KG1 (cell line): ENCODE measurements at places on chromosomes 2 and 18.
A peak's percentile ranks its signal among the peaks of the same experiment; 100 is the strongest.

DNA sequence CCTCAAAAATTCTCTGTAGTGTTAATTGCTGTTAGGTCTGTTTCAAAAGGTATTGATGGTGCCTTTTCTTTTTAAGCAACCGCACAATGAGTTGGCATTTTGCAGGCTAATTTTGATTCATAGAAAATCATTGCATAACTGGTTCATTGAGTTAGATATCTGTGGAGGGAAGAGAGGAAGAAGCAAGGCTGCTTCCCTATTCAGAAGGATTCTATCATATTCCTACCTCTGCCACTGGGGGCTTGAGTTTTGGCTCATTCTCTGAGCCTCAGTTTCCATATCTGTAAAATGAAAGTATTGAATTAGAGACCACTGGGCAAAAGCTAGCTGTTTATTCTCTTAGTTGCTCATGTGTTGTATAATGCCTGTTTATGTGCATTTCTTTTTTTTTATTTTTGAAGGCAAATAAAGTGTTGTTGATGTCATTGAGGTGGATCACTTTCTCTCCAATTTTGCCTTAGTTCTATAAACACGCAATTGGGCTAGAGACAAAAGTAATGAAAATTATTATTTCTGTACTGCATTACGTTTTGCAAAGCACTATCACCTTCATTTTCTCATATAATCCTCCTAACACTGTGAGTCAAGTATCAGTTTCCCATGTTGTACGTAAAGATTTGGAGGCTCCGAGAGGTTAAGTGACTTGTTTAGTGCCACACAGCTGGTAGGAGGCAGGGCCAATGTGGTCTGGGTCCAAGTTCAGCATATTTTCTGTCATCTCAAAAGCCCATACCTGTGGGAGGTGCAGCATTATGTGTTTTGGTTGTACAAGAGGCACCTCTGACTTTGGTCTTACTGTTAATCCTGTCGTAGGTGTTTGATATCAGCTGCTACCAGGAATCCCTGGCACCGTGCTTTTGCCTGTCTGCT lies 5.9 kb downstream of the TRIB2 start:
- DNase-seq: no peak

DNA sequence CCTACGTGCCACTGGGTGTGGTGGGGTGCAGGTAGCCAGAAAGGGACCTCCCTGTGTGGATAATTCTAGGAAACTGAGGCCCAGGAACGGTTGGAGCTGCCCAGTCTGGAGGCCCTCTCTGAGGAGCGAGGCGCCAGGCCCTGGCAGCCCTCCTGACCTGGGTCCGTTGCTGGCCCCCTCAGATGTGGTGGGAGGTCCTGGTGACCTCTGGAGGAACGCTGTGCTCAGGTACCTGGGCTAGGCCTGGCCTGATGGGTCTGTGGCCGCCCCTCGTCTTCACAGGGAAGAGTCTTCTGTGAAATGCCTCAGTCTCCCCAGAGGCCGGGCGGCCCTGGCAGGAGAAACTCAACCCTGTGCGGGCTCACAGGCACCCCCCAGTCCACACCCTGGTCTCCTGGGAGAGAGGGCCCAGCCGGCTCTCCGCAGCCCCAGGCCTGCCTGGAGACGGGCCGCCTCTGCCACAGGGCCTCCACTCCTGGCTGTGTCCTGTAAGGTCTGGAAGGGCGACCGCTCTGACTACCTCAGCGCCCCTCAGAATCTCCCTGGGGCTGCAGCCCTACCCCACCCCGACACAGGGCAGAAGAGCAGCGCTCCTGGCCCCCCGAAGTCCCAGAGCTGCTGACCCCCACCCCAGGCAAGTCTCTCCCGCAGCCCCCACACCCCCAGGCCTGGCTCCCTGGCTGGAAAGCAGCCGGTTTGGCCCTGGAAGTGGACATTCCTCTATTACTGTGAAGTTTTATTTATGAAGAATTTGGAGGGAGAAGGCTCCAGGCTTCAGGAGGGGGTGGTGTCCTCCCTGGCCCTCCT lies 3.7 kb downstream of the B3GNT7 start:
- DNase-seq: no peak

DNA sequence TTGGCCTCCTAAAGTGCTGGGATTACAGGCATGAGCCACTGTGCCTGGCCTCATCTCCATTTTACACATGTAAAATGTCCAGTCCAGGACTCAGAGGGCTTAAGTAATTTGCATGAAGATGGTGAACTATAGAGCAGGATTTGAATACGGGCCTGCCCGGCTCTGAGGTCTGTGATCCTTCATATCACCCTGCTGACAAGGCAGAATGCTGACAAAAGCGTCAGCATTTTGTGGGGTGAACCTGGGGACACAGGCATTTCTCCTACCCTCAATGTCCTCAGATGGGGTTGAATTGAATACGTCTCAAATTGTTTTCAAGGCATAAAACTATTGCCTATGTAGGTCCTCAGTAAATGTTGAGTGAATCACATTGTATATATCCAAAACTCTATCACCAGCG lies 57.2 kb upstream of the GATA6 start:
- no peak for DNase-seq

DNA sequence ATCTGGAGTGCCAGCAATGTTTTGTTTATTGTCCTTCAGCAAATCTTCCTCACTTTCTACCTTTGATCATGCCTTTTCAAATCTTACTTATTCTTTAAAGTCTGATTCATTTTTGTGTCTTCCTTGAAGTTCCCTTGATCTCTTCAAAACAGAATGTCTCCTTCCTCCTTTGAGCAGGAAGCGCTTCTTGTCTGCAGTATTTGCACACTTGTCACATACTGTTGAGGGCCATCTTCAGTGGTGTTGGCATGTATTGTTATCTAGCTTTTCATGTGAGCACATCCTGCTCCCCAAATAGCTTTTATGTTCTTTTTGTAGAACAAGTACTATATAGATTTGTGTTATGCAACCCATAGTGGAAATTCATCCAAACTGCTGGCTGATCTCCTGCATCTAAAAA lies 5.9 kb upstream of the CERS6 start:
- no peak for DNase-seq

GRCh38 chr18:47970664-47971531 lies 40.4 kb upstream of the SMAD2 start:
- peak; percentile 50 for DNase-seq

DNA sequence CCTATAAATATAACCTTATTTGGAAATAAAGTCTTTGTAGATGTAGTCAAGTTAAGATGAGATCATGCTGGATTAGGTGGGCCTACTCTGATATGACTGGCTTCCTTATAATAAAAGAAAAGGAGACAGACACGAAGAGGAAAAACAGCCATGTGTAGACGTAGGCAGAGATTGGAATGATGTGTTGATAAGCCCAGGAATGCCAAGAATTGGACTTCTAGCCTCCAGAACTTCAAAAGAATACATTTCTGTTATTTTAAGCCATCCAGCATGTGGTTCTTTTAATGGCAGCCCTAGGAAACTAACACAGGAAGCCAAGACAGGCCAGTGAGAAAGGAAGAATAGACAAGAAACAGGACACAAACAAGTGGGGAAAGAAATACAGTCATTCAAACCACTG lies 68.6 kb downstream of the NYAP2 start:
- no peak for DNase-seq

GRCh38 chr2:181310967-181311366 lies 146.2 kb upstream of the ITGA4 start:
- no peak for DNase-seq

GRCh38 chr2:149873936-149874335 lies 286.4 kb upstream of the MMADHC start:
- DNase-seq: no peak

DNA sequence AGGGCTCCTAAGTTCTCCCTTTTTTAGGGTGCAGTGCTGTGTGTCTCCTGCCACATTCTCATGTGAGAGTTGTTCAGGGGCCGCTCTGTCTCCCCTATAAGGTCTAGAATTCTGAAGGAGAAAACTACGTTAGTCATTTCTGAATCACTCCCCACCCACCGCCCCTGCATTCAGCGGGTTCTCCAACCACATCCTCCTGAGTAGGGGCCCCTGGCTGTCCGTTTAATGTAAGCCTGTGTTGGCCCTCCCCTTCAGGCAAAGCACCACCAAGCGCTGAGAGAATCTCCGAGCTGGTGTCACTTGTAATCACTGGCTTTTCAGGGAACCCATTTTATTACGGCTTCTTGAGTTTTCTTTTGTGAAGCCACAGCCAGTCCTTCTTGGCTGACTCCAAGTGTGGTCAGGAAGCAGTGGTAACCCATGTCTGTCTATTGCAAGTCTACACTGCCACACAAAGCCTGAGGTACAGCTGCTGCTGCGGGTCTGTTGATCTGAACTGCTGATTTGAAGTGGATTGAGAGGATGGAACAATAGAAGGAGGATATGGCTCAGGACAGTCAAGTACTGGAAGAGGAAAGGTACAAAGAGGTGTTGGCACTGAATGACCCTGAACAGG lies 16.9 kb downstream of the LCT start:
- peak; percentile 68 for DNase-seq

DNA sequence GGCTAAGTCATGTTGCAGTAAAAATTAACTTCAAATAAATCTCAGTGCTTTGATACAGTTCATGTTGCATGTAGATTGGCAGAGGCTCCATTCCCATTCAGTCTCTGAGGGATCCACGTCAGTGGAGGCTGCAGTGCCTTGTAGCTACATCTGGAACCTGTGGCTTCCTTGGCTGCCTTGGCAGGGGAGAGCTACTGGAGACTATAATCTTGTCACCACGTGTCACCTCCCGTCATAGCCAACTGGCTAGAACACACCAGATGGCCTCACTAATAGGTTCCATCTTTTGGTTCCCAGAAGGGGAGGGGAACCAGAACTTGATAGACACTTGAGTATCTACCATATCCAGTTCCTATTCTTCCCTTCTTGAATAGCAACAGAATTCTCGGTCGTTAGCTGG lies 28.4 kb downstream of the E2F6 start:
- no peak for DNase-seq

GRCh38 chr2:239467956-239468490 lies 67.2 kb upstream of the HDAC4 start:
- no peak for DNase-seq

- DNase-seq: no peak
These were observed at the start of gene MFSD6 for GRCh38 chr2:190407662-190408537. MFSD6 (plus strand) TSS chr2:190408355; CDS start chr2:190436030, 27,675 bp downstream.

- no peak for DNase-seq
These were observed 94.7 kb downstream of the EXOC6B start for GRCh38 chr2:72731116-72731515.
